Stimulated activated CD8-positive, alpha-beta memory T cell treated with anti-CD3 and anti-CD28 coated beads, Interleukin-2, amount 100 ng/mL, for 1 hour (primary cell): ENCODE measurements at places on chromosomes 1 and 21.

- no peak for DNase-seq
Measured at GRCh38 chr21:41926117-41926806, 27.6 kb downstream of the C2CD2 start.

GRCh38 chr1:60988891-60989290 is 93.5 kb upstream of the NFIA start:
- no peak for DNase-seq

- DNase-seq = no peak
Measured at GRCh38 chr1:22750685-22751051, 40.0 kb downstream of the EPHB2 start.

DNA sequence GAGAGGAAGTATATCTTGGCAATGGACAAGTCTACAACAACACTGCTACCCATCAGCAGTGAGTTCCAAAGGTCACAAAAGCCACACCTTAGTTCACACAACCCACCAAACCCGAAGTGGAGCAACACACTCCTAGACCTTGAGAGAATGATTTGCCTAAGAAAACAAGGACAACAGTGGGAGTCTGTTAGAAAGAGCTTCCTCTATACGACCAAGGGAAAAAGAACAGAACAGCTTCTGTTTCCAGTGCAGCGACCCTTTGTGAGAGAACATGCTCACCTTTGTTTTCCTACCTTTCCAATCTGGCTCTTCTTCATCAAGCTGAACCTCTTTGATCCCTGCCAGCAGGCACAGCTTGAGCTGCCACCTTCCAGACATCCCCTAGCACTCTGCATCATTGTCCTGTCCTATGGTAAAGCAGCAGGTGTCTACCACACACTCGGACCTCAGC is 56.7 kb upstream of the PALMD start:
- DNase-seq = no peak

DNA sequence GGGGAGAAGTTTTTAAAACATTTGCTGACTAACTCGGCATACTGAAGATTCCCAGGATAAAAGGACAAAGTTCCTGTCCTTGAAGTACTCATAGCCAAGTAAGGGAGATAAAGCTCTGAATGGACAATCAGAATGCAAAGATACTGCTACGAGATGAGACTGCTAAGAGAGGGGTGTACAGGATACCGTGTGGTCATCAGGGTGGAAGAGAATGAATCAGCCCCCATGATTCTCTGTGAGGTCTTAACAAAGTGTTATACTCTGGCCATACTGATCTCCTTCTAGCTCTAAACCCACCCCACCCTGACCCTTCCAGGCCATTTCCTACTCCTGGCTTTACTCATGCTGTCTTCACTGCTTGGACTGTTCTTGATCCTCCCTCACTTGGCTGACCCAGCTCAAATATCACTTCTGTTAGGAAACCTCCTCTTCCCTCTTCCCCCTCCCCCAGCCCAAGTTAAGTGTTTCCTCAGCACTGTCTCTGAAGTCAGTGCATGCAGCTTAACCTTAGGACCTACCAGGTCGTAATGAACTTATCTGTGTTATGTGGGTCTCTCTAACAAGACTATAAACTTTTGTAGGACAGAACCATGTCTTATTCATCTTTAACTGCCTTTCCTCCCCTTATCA is 15.8 kb upstream of the MAGOH start:
- DNase-seq = no peak

DNA sequence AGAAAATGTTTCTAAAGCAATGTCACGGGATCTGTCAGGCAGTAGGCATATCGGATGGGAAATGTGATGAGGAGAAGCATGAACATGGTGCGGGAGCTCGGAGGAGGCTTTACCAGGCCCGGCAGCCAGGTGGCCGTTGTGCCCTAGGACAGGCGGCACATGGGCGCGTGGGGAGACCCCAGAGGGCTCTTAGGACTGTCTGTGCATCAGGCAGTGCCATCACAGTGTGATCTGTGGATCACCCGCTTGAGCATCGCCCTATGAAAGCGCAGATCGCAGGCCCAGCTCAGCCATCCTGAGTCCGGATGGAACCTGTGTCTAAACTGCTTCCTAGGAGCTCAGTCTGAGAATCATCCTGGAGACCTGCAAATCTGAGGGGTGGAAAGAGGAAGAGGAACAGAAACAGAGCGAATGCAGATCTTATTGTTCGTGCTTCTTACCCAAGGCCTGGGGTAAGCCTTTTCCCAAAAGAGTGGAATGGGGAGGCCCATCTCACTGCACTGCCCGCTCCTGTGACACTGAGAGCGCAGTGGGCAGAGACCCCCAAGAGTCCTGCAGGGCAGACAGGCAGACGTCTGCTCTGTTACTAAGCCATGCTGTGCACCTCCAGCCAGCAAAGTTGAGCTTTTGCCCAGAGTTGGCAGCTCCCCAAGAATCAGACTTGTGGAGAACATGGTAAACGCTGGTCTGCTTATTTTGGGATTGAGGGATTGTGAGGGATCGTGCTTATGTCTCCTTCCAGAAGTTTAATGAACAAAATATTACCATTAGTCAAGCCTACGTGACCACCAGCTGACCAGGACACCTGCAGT is 251.0 kb downstream of the RHOU start:
- DNase-seq = no peak

DNA sequence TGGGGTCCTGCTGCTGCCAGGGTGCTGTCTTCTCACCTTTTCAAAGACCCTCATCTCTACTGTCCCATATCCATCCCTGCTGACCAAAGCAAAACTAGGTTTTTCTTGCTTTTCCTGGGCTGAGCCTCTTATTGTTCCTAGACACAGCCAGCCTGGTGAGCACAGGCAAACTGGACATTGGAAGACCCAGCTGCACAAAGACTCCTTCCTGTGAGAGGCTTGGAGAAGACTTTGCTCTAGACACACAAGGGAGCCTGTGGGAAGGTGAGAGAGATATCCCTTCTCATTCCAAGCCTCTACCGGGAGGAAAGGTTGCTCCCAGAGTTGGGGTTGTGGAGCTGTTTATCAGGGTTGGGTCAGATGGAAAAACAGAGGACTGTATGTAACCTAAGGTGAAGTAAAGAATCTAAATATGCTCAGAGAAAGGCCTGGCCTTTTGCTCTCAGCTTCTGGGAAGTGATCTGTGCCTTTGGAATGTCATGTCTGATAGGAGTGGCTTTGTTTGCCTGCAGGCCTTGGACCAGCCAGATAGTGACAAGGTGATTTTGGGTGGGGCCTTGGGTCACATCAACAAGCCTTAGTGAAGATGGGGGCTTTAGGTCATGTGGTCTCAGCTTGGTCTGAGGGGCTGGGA is 87.6 kb upstream of the RUNX1 start:
- no peak for DNase-seq
